CD8-positive, alpha-beta T cell (primary cell): ENCODE measurements at places on chromosomes 13 and 19. TPM values are rescaled to one million over a fixed set of nuclear protein-coding genes. Genes with fewer than 3 reads are reported as not detected.

DNA sequence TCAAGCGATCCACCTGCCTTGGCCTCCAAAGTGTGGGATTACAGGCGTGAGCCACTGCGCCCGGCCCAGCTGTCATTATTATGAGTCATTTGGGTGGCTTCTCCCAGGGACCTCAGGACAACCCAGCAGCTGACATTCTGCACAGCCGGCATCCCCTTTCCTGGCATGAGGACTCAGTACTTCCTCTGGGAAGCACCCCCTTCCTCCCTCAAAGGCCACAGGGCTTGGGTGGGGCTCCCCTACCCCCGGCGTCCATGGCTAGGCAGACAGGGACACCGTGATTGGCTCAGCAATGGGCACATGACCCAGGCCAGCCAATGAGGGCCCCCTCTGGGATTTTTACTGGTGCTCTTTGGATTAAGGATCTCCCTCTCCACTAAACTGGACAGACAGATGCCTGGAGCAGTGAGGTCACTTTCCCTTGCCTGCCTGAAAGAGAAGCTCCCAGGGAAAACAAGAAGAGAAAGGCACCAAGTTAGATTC is 6.0 kb downstream of the KANK2 start:
- no peak for DNase-seq

DNA sequence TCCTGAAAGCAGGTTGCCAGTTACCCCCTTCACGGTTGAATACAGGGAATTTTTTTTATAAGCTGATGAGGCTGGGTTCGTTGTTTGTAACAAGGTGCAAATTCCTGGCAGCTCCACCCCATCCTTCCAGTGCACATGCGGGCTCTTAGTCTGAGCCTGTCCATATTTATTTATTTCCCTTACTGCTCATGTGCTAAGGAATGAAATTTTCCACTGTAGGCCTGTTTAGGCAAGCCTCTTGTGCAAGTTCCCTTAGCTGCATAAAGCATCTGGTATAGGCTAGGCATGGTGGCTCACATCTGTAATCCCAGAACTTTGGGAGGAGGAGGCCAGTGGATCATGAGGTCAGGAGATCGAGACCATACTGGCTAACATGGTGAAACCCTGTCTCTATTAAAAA is 560.9 kb upstream of the PCDH9 start:
- no peak for DNase-seq

GRCh38 chr13:108895220-108895704 is 265.9 kb downstream of the MYO16 start:
- no peak for DNase-seq

DNA sequence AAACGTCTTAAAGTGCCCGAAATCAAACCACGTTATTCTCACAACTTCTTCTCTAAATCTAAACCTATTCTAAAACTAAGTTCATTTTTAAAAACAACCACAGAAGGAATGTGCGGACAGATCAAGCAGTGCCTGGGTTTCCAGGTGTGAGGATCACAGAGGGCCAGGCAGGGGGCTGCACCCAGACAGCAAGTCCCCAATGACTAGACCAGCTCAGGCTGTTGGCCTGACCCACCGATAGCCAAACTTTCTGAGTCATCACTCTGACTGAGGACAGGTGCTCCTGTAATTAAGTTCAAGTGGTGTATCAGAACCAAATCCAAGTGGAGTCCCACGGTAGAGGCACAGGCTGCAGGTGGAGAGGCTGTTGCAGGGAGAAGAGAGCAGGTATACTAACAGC is 37.6 kb upstream of the EPHX3 start:
- no peak for DNase-seq

DNA sequence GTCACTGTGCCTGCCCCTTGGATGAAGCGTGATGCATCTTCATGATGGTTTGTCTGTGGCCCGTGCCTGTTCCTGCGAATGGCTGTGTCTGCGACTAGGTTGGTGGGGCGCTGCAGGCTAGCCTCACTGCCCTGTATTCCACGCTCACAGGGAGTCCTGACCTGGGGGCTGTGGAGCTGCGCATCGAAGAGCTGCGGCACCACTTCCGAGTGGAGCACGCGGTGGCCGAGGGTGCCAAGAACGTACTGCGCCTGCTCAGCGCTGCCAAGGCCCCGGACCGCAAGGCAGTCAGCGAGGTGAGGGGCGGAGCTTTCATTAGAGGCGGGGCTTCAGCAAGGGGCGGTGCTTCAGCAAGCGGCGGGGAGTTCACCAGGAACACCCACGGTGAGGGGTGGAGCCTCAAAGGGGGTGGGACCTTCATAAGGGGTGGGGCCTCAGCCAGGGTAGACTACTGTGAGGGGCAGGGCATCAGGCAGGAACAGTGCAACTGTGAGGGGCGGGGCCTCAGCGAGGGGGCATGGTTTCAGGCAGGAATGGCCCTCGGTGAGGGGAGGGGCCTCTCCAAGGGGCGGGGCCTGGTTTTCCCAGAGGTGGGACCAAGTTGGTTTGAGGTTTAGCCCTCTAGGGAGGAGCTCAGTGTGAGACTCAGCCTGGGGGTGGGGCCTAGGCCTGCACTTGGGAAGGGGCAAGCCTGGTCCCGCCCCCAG is 17.2 kb downstream of the PKN1 start:
- DNase-seq, result peak; percentile 46

- no peak for DNase-seq
Measured at GRCh38 chr13:86579662-86580061, 780.4 kb upstream of the SLITRK6 start.

GRCh38 chr13:67134417-67135129 is 95.6 kb downstream of the PCDH9 start:
- no peak for DNase-seq

GRCh38 chr19:11234486-11235075 is 4.8 kb upstream of the ANGPTL8 start:
- no peak for DNase-seq

DNA sequence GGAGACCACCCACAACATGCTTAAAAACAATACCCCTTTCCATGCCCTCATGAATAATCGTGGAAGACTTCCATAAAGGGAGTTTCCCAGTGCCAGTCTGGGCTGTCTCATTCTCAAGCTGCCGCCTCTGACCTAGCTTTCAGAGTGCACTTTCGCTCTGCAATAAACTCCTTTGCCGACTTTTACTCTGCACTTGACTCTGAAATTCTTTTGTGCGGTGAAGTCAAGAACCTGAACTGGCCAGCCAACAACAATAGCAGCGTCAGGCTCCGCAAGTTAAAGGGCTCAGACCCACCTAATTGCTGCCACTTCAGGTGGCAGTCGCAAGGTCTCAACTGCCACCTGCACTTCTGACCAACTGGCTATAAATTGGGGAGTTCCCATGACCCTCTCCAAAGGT is 10.3 kb upstream of the LEUTX start:
- DNase-seq, result no peak

USHBP1 gene
- total RNA-seq, result not detected

EDNRB gene
- not detected for total RNA-seq
